Progenitor cell of endocrine pancreas (in vitro differentiated cells): ENCODE measurements at places on chromosomes 13 and 19. TPM values are rescaled to one million over a fixed set of nuclear protein-coding genes. Genes with fewer than 3 reads are reported as not detected.

Gene MAP4K1
- total RNA-seq = 6.7 and 10.9 TPM in 2 replicates

DNA sequence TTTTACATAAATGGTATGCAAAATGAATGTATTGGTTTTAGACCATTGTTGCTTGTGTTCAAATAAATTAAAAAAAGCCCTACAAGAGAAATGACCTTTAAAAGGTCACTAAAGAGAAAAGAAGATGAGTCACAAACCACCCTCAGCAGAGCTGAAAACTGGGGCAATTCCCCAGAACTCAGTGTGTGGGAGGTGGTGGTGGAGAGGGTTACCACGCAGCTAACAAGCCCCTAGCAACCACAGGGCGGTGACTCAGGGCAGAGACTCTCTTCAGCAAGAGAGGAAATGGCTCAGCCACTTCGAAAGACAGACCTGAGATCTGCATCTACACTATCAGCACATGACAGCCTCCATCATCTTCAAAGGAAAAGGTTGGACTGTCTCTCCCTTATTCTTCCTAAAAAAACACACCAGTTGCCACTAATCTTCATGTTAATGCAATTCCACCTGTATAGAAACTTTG lies 29.4 kb upstream of the NDFIP2 start:
- H3K4me1 ChIP-seq = no peaks in the 10 kb centered on the region
- no peak for DNase-seq
- H3K27me3 ChIP-seq = peaks cover 25% of the 10 kb centered on the region
- H3K36me3 ChIP-seq = no peaks in the 10 kb centered on the region

Gene CACNA1A
- 43.0 and 47.2 TPM in 2 replicates for total RNA-seq

Gene RB1
- total RNA-seq = 34.0 and 34.6 TPM in 2 replicates

Gene DLL3
- total RNA-seq = 0.93 and 1.1 TPM in 2 replicates

DNA sequence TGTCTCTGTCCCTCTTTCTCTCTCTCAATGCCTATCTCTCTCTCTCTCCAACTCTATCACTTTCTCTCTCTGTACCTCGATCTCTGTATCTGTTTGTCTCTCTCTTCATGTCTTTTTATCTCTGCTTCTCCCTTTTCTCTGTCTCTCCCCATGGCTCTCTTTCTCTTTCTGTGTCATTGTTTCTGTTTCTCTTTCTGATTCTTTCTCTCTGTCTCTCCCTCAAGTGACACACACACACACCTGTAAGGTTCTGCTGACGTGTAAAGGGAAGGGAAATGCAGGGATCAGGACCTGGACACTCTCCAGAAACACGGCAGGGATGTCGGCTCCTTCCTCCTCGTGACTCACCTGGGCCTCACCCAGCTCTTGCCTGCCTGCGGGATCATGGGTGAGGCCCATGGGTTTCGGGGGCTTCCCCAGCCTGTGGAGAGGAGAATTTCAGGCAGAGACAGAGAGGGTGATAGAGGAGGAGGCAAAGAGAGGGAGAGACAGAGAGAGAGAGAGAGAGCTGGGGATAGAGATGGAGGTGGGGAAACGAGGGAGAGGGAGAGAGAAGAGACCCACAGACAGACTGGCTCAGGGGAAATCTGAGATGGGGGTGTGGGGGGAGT lies 5.4 kb upstream of the PLAUR start:
- H3K27me3 ChIP-seq = peaks cover 29% of the 10 kb centered on the region
- H3K4me3 ChIP-seq = no peak overlapping the region
- H3K27ac ChIP-seq = no peak overlapping the region

GRCh38 chr19:56119582-56119978 lies 1.5 kb downstream of the ZNF787 start:
- H3K27ac ChIP-seq = peak overlapping the region; percentile 89
- H3K4me1 ChIP-seq = peaks cover 19% of the 10 kb centered on the region
- DNase-seq = no peak
- no peaks in the 10 kb centered on the region for H3K36me3 ChIP-seq
- no peaks in the 10 kb centered on the region for H3K27me3 ChIP-seq

DNA sequence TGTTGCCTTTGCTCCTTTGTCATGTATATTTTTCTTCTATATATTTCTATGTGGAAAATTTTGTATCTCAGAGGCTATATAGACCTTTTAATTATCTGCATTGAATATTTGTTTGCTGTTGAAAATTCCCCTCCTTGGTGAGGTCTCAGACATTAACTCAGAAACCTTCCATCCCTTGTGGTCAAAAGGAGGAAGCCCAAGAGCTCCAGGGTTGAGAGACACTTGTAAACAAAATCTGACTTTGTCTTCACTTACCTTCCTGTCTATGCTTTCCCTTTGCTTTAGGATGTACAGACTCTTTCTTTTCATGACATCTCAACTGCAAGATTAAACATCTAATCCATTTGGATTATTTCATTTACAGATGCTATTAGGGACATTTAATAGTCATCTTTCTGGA lies 157.5 kb downstream of the PCDH20 start:
- H3K4me3 ChIP-seq = no peak overlapping the region
- no peak overlapping the region for H3K27ac ChIP-seq
- peaks cover 3% of the 10 kb centered on the region for H3K4me1 ChIP-seq
- no peak for DNase-seq
- no peaks in the 10 kb centered on the region for H3K36me3 ChIP-seq

Gene ZNF665
- total RNA-seq = 8.5 and 9.4 TPM in 2 replicates

GRCh38 chr13:99944606-99945005 lies 27.0 kb downstream of the ZIC5 start:
- peaks cover 54% of the 10 kb centered on the region for H3K27me3 ChIP-seq
- H3K4me1 ChIP-seq = peaks cover 6% of the 10 kb centered on the region
- H3K36me3 ChIP-seq = no peaks in the 10 kb centered on the region
- H3K27ac ChIP-seq = no peak overlapping the region
- no peak overlapping the region for H3K4me3 ChIP-seq

GRCh38 chr19:29927944-29928625 lies 14.0 kb upstream of the URI1 start:
- no peak overlapping the region for H3K27ac ChIP-seq
- DNase-seq = no peak
- H3K27me3 ChIP-seq = peaks cover 14% of the 10 kb centered on the region
- no peak overlapping the region for H3K4me3 ChIP-seq

Gene KASH5
- not detected in 2 replicates for total RNA-seq

- no peaks in the 10 kb centered on the region for H3K27me3 ChIP-seq
- no peak for DNase-seq
- no peak overlapping the region for H3K4me3 ChIP-seq
- H3K36me3 ChIP-seq = no peaks in the 10 kb centered on the region
- H3K27ac ChIP-seq = no peak overlapping the region
Observed at GRCh38 chr13:45565331-45565730, 50.2 kb downstream of the ERICH6B start.

- no peak overlapping the region for H3K27ac ChIP-seq
- peaks cover under 1% of the 10 kb centered on the region for H3K4me1 ChIP-seq
- no peak overlapping the region for H3K4me3 ChIP-seq
- H3K27me3 ChIP-seq = peaks cover 12% of the 10 kb centered on the region
- no peak for DNase-seq
- H3K36me3 ChIP-seq = no peaks in the 10 kb centered on the region
Observed at GRCh38 chr13:44318161-44318560, 55.5 kb upstream of the SERP2 start.

DNA sequence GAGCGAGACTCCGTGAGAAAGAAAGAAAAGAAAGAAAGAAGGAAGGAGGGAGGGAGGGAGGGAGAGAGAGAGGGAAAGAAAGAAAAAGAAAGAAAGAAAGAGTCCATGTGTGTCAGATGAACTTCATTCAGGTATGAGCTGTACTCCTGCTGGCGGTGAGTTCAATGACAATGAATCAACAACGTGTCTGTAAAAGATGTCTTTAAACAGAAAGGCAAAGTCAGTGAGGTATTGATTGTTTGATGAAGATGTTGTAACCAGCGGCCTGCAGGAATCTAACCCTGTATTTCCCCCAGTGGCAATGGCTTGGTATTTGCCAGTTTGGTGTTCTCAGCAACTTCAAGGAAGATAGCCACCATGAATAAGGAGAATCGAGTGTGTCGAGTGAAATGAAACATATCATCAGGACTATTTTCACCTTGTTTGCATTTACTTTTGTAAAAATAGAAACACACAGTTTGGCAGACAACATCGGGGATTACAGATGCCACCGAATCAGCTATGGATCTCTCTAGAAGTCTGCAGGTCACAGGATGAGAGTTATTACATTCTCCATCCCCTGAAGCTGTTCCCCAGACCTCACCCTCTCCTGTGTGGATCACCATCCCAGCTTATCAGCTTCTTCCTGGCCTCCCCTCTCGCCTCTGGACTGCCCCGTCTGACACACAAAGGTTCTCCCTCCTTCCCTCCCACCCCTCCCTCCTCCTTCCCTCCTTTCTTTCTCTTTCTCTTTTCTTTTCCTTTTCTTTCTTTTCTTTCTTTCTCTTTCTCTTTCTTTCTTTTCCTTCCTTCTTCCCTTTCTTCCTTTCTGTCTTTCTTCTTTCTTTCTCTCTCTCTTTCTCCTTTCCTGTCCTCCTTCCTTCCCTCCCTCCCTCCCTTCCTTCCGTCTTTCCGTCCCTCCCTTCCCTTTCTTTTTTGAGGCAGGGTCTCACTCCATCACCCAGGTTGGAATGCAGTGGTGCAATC lies 8.2 kb upstream of the SBK3 start:
- DNase-seq = no peak
- H3K27me3 ChIP-seq = peaks cover 15% of the 10 kb centered on the region
- peak overlapping the region; percentile 67 for H3K27ac ChIP-seq
- no peak overlapping the region for H3K4me3 ChIP-seq
- peaks cover 22% of the 10 kb centered on the region for H3K4me1 ChIP-seq
- H3K36me3 ChIP-seq = no peaks in the 10 kb centered on the region

DNA sequence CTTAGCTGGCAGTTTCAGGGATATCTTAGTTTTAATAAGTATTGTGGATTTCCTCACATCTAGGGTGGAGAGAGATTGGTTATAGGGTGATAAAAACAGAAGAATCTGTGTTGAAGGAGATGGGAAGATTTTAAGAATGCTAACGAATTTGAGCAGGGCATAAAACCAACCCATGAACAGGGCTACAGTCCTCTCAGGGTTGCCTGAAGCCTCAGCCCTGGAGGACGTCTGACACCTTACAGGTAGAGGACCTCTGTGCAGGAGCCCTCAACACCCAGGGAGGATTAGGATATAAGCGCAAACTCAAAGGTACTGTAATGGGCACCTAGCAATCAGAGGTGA lies 461 bp upstream of the WASF3 start:
- peaks cover 13% of the 10 kb centered on the region for H3K27me3 ChIP-seq
- H3K27ac ChIP-seq = no peak overlapping the region
- H3K36me3 ChIP-seq = no peaks in the 10 kb centered on the region
- peaks cover 12% of the 10 kb centered on the region for H3K4me1 ChIP-seq
- peak overlapping the region; percentile 48 for H3K4me3 ChIP-seq
- DNase-seq = no peak

- H3K27ac ChIP-seq = no peak overlapping the region
- no peaks in the 10 kb centered on the region for H3K27me3 ChIP-seq
- DNase-seq = no peak
- no peak overlapping the region for H3K4me3 ChIP-seq
- H3K4me1 ChIP-seq = no peaks in the 10 kb centered on the region
- no peaks in the 10 kb centered on the region for H3K36me3 ChIP-seq
Observed at GRCh38 chr19:30338041-30338456, 34.1 kb upstream of the ZNF536 start.

Gene VSTM1
- total RNA-seq = not detected in 2 replicates

Gene OR10H1
- 0.11 TPM in 1 of 2 replicates, not detected in the other for total RNA-seq

GRCh38 chr19:41542622-41543021 lies 33.3 kb upstream of the CEACAM21 start:
- peaks cover 9% of the 10 kb centered on the region for H3K27me3 ChIP-seq
- DNase-seq = no peak
- no peaks in the 10 kb centered on the region for H3K4me1 ChIP-seq
- no peak overlapping the region for H3K27ac ChIP-seq
- no peak overlapping the region for H3K4me3 ChIP-seq

Gene ZNF534
- 0.22 and 0.49 TPM in 2 replicates for total RNA-seq

GRCh38 chr19:35444735-35445134 lies 3.3 kb upstream of the FFAR2 start:
- H3K27me3 ChIP-seq = peaks cover 30% of the 10 kb centered on the region
- no peak for DNase-seq
